Ovary (tissue), 10 donors: ENCODE measurements at places on chromosomes 3 and 15. TPM values are rescaled to one million over a fixed set of nuclear protein-coding genes. Genes with fewer than 3 reads are reported as not detected.

The WDR49 gene
- total RNA-seq: 1.3 TPM

- no peak for DNase-seq
These were observed 2.4 kb upstream of the PIK3R4 start for GRCh38 chr3:130748981-130749380.

- no peak for DNase-seq
These were observed 1.7 kb downstream of the CFAP44 start for GRCh38 chr3:113439606-113440005.

GRCh38 chr3:111210866-111211564, 139.4 kb downstream of the NECTIN3 start:
- no peak for DNase-seq

DNA sequence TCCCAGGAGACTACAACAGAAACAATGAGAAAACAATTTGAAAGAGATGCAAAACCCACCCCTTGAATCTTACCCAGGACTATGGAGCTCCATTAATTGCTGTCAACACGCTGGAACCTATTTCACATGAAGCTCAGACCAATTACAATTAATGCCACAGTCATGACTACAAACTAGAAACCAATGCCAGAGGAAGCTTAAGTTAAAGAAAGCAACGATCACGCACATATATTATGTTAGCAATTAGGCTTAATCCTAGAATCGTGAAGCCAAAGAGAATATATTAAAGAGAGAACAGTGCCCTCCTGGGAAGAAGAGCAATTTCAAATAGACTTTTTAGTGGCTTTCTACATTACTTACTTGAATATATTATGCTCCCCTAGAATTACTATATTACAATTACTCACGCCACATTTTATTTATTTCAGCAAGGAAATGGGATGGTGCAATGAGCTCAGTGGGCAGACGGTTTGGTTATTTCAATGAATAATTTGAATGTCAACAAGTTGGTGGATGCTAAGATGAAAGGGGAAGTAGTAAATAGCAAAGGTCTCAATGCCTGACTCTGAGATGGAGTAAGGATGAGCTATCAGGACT, 125.5 kb downstream of the GREM1 start:
- no peak for DNase-seq

The IGSF11 gene
- total RNA-seq: 14.3 TPM

GRCh38 chr3:142705198-142705597, 18.6 kb upstream of the TRPC1 start:
- no peak for DNase-seq

DNA sequence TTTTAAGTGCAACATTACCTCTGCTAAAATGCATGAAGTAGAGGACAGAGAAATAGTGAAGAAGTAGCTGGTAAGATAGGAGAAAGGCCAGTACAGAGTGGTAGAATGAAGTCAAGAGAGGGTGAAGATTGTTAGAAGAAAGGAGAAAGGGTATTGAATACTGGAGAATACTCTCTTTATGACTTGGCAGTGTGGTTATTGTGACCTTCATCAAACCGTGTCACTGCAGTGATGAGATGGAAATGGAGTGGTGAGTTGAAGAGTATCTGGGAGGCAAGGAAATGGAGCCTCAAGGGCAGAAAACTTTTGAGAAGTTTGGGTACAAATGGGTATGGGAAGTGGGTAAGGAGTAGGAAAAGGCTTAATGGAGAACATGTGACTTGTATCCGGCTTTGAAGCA, 24.7 kb downstream of the MINDY2 start:
- DNase-seq: no peak

- DNase-seq: peak; percentile 65
These were observed 306.5 kb downstream of the IL20RB start for GRCh38 chr3:137264071-137264820.

DNA sequence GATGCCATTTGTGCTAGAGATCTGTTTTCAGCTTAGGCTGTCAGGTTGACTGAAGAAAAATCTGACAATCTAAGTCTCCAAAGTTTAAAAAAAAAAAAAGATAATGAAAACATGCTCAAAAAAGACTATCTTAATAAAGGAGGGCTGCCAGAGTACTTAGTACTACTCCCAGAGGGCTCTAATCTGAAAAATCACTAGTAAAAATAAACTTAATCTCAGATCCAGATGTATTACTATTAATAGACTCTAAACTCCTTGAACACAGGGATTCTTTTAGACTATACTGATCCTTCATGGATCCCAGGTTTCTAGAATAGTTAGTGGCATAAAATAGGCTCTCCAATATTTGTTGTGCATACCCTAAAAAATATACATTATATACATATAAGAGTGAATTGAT, 34.0 kb downstream of the TOPBP1 start:
- no peak for DNase-seq

GRCh38 chr3:13571264-13571663, 22.3 kb downstream of the FBLN2 start:
- DNase-seq: no peak

DNA sequence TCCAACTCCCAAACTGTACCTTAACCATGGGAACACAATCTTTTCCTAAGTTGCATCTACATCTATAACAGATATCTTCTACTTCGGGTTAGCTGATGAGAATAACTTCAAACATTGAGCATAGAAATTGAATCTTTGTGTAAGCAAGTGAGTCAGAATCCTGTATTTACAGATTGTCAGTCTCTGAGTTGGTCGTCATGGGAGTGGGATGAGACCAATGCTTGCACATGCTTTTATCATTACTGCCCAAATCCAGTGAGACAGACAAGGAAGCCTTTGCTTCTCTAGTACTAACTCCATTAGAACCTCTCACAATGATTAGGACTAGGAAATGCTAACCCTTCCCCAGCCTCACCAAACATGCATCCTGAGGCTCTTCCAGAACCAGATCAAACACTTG, 587.1 kb upstream of the ZNF717 start:
- no peak for DNase-seq

The ZNF774 gene
- total RNA-seq: 4.3 TPM
